ENCODE measurements at places on chromosomes 1 and 21.

DNA sequence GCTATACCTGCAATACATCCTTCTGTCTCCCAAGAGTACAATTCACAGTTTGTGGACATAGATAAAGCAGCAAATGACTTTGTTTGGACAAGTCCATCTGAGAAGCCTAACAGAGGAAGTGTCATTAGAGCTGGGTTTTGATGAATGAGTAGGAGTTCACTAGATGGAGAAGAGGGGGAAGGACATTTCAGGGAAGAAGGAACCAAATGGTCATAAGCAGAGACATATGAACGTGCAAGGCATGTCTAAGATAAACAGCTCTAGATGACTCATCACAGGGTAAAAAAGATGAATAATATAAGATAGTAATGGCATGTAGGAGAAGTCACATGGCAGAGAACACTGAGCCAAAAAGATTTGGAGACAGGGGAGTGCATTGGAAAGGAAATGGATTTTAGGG is 54.5 kb downstream of the HMGB4 start:
- no peak for DNase-seq

GRCh38 chr1:42937141-42937696 is 21.4 kb downstream of the SLC2A1 start:
- no peak for DNase-seq

DNA sequence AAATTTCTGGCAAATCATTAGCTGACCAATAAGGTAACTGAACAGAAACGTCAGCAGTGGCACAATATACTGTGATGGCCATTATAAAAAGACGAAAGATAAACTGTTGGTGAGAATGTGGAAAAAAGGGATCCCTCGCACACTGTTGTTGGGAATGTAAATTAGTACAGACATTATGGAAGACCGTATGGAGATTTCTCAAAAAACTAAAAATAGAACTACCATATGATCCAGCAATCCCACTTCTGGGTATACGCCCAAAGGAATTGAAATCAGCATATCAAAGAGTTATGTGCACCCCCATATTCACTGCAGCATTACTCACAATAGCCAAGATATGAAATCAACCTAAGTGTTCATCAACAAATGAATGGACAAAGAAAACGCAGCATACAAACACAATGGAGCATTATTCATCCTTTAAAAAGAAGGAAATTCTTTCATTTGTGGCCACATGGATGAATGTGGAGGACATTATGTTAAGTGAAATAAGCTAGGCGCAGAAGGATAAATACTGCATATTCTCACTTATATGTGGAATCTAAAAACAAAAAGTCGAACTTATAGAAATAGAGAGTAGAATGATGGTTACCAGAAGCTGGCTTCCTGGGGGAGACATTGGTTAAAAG is 257.7 kb downstream of the RHOU start:
- DNase-seq = no peak

GRCh38 chr1:12053752-12054548 is 9.2 kb upstream of the TNFRSF8 start:
- no peak for DNase-seq

- DNase-seq = no peak
Measured at GRCh38 chr1:17696417-17697301, 58.5 kb upstream of the ACTL8 start.

DNA sequence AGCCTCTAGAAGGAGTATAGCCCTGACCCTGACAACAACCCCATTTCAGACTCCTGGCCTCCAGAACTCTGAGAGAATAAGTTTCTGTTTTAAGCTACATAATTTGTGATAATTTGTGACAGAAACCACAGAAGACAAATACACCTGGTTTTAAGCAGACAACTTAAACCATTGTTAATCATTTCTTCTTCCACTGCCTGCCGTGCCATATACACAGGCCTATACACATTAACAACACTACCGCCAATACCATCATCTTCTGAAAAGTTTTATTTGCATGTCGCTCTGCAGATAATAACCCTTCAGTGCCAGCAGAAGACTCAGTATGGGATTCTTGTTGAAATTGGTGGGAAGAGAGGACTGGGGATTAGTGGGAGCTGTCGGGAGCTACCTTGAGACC is 39.9 kb upstream of the KRTAP19-8 start:
- no peak for DNase-seq

- no peak for DNase-seq
Measured at GRCh38 chr1:159311679-159312078, 9.5 kb downstream of the FCER1A start.

- no peak for DNase-seq
Measured at GRCh38 chr1:42767510-42768000, 506 bp downstream of the C1orf50 start.

GRCh38 chr1:166170726-166171125 is 3.9 kb upstream of the FAM78B start:
- no peak for DNase-seq

- DNase-seq = no peak
Measured at GRCh38 chr1:48055876-48056764, 58.9 kb upstream of the TRABD2B start.

GRCh38 chr1:160164121-160164520 is 12.7 kb downstream of the ATP1A4 start:
- no peak for DNase-seq

- peak; percentile 97 for DNase-seq
Measured at GRCh38 chr21:43810505-43811261, 21.3 kb downstream of the RRP1 start.

DNA sequence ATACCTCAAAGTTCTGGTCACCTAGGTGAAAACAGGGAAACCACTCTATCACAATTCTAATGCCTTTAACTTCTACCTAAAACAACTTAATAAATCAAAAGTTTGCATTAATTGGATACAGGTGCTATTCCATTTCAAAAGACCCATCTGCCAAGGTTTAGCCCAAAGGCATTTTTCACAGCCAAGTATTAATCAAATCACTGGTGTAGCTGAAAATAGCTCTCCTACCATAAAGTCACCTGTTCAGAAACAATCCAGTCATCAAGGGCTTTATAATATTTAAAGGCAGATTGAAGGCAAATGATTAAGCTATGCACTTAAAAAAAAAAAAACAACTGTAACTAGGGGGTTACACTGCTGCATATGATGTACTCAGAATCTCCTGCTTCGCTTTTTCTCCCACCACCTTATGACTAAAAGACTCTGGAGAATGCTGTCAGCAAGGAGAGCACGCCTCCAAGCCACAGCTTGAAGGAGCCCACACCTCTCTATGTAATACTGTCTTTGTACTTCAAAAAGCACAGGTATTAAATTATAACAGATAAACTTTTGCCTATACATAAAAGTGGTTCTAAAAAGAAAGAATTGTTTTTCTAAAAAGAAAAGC is 20.5 kb downstream of the KIAA0319L start:
- DNase-seq = no peak

DNA sequence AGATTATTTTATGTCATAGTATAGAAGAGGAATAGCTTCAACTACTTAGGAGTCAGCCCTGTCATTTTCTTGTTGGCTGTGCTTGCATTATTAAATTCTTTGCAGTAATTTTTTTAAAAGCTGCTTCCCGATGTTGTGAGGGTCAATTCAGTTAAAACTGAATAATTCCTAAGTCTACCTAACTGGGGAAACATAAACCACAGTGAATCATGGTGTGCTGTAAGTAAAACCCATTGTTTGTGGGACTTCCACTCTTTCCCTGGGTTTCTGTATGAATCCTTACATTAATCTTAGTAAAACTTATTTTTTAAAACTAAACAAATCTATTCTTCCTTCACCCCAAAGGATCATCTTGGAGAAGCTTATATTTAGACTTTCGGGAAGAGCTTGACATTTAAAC is 4.4 kb downstream of the SUCO start:
- no peak for DNase-seq

GRCh38 chr1:182185842-182186756 is 124.6 kb upstream of the ZNF648 start:
- DNase-seq = no peak

- no peak for DNase-seq
Measured at GRCh38 chr1:184532199-184532598, 145.4 kb downstream of the C1orf21 start.

- no peak for DNase-seq
Measured at GRCh38 chr1:98478121-98478520, 183.4 kb upstream of the SNX7 start.

DNA sequence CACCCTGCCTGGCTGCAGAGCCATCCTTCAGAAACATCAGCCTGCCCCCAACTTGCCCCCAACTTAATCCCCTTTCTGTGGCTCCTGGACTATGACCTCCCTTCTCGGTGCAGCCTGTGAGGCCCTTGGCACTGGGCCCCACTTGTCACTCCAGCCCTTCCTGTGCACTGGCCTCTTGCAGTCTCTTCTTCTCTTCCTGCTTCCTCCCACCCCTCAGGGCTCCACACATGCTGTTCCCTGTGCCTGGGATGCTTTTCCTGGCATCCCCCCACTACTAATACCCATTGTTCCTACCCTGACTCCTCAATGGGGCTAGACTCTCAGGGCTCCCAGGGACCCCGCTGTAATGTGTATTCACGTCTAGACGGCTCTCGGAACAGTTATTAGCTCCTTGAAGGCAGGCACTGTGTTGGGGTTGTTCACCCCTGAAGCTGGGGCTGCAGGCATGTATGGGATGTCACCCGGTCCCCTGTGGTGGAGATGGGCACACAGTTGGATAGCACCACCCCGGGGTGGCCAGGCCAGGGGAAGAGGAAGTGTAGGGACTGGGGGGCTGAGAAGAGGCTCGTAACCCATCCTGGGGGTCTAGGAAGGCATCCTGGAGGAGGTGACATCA is 4.5 kb downstream of the LDLRAD1 start:
- DNase-seq = no peak

- DNase-seq = no peak
Measured at GRCh38 chr1:227805606-227806197, 9.8 kb upstream of the PRSS38 start.

DNA sequence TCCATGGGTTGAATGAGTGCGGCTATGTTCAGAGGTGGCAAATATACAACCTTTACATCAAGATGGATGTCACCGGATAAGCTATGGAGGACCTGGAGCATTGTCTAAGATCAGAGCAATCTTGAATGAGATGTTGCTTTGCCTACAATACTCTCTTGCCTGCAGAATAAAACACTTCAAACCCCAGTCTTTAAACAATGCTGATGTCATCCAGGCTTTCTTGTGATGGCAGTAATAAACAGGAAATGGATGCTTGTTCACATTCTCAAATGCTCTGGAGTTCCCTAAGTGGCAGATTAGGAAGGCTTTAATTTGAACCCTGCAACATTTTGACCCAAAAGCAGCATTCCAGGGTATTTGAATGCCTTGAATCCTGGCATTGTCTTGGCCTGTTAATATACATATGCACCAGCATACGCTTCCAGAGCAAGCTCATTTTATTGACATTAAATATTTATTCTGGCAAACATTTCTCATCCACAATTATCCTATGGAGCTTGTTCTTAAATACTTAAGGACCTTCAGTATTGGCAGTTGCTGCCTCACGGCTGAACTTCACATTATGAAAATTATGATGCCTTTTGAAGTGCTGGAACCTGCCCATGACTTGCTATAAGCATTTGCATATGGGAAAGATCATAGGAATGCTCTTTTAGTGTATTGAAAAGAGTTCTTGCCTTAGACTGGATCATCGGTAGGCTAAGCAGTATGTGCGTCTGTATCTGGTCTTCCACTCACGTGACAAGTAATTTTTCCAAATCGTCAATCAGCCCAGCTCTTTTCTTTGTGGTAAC is 422.7 kb downstream of the SIPA1L2 start:
- no peak for DNase-seq

DNA sequence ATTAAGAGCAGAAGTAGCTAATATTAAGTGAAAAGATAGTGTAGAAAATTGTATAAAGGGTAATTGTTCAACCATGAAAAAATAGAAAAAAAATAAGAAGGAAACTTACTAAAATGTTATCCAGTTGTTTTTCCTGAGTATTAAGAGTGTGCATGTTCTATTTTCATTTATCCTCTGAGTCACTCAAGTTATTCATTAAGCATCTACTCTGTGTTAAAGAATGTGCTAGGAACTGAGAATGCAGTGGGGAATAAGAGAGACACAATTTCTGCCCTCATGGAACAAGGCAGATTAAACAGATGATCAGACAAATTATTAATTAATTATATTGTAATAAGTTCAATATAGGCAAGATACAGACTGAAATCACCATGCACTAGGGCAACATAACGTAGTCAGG is 10.8 kb upstream of the PIGK start:
- DNase-seq = no peak

DNA sequence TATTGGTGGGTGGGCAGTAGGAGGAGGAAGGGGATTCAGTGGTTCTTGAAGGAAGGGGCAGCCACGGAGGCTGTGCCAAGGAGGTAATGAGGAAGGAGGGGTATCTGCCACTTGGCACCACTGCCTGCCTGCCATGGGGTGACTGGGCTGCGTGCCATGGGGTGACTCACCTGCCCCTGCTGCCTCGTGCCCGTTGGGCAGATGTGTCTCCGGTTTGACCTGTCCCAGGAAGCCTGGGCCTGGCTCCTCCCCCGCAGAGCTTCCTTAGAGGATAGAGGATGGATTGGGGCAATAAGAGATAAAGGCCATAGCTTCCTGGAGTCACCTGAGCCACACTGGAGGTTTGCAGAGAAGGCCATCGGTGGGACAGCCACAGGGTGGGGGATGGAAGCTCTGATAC is 1.7 kb downstream of the PADI3 start:
- no peak for DNase-seq

DNA sequence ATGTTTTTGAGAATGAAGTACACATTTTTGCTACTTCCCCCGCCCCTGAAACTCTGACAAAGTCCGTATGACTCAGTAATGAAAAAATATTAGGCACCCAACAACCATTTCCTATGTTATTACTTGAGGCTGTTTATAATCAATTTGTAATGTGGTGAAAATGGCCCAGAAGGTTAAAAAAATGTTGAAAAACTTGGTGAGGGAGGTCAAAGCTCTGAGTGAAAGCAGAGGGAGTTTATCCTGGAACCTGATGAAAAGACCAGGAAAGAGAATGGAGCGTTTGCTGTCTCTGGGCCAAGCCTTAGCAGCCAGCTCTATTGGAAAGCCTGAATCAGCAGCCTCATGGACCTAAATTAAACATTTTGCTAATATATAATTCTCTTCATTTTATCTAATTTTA is 367.7 kb upstream of the NEGR1 start:
- DNase-seq = no peak

- no peak for DNase-seq
Measured at GRCh38 chr1:110190282-110190929, 19.7 kb upstream of the KCNC4 start.

- no peak for DNase-seq
Measured at GRCh38 chr21:43290421-43291346, 121.9 kb downstream of the CRYAA start.

DNA sequence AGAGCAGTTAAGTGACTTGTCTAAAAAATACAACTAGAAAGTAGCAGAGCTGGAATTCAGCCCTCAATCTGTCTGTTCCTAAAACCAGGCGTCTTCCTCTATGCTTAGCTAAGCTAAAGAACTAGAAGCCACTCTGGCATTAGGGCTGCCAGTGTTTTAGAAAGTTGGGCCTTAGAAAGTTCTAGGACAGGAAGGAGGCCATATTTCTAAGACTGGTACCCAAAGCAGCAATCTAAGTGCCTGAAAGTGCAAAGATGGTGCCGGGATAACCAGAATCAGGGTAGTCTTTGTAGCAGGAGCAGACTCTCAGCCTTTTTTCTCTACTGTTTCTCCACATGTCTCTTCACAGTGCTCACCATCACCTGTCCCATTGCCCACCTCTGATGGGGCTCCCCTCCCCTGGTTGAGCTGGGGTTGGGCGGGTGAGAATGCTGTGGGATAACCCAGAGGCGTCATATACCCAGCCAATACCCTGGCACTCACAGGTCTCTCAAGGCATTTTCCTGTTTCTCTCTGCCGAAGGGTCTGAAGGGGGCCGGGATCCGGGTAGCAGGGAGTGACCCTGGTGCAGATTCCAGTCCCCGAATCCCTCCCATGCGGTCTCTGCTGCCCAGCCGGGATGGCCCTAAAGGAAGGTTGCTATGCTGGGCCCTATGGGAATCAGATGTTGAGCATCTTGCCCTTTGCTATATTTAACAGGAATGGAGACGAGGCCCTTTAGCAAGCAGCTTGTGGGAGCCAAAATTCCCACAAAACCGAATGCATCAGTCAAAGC is 1.1 kb upstream of the RCSD1 start:
- DNase-seq = peak; percentile 52
